A549 treated with DMSO at 1 μM for 4 hours (cell line): ENCODE measurements at places on chromosomes 11 and 22. TPM values are rescaled to one million over a fixed set of nuclear protein-coding genes. Genes with fewer than 3 reads are reported as not detected.

EXT2 gene
- total RNA-seq: 56.2 to 65.0 TPM (median 61.5 TPM) in 5 replicates

CELF1 gene
- total RNA-seq: 46.6 to 62.8 TPM (median 54.7 TPM) in 5 replicates

FXYD6 gene
- 0.17 to 0.52 TPM (median 0.23 TPM) in 5 replicates for total RNA-seq

SLC6A5 gene
- total RNA-seq: not detected in 5 replicates

MS4A7 gene
- not detected in 5 replicates for total RNA-seq

SSTR3 gene
- not detected in 5 replicates for total RNA-seq

PRG2 gene
- not detected in 5 replicates for total RNA-seq

CCDC73 gene
- 0.02 to 0.06 TPM (median 0.05 TPM) in 4 of 5 replicates, not detected in the other for total RNA-seq

CARNS1 gene
- 0.14 to 0.53 TPM (median 0.18 TPM) in 5 replicates for total RNA-seq

FAM227A gene
- 0.66 to 1.1 TPM (median 0.73 TPM) in 5 replicates for total RNA-seq

OR4C6 gene
- not detected in 5 replicates for total RNA-seq

DBX1 gene
- not detected in 5 replicates for total RNA-seq

RFPL2 gene
- 0.10 to 0.20 TPM (median 0.19 TPM) in 4 of 5 replicates, not detected in the other for total RNA-seq

USP35 gene
- total RNA-seq: 5.1 to 7.4 TPM (median 6.7 TPM) in 5 replicates

KCNE3 gene
- 0.13 TPM in 1 of 5 replicates, not detected in the others for total RNA-seq

OR52H1 gene
- not detected in 5 replicates for total RNA-seq

TMEM45B gene
- 0.13 to 0.27 TPM (median 0.24 TPM) in 3 of 5 replicates, not detected in the others for total RNA-seq

TRIM48 gene
- not detected in 5 replicates for total RNA-seq

MIEF1 gene
- total RNA-seq: 25.7 to 27.3 TPM (median 26.4 TPM) in 5 replicates
